ENCODE measurements at places on chromosomes 12 and 14. TPM values are rescaled to one million over a fixed set of nuclear protein-coding genes. Genes with fewer than 3 reads are reported as not detected.

EML5 gene
- total RNA-seq = 0.36 TPM

- DNase-seq = no peak
Observed at GRCh38 chr12:6373022-6373787, 2.2 kb downstream of the SCNN1A start.

DNA sequence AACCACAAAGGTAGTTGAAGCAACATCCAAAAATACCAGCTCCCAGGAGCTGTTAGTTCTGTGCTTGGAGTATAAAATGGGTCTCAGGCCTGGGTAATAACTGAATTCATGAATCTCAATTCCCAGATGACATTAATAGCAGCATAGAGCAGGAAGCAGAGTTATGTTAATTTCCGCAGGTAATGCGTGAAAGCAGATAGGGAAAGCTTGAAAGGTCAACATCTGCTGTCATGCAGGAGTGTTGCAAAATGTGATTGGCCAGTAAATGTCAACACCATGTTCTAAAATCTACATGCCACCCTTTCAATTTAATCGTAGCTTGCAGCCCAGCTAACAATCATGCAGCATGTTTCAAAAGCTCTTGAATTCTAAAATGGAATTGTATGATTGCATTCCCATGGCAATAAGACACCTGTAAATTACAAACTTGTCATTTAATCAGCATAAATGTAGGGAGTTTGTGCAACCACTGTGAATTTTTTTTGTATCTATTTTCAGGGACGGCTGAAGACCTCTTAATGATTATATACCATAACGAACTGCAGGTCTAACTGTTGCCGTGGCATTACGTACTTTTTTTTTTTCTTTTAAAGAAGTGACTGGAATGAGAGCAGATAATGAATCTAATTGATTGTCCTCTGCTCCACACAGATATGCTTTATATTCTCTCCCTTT is 635.8 kb upstream of the FOXG1 start:
- DNase-seq = no peak

KRT1 gene
- not detected for total RNA-seq

KITLG gene
- total RNA-seq = 12.2 TPM

- DNase-seq = no peak
Observed at GRCh38 chr14:52310541-52310940, 3.6 kb upstream of the PTGER2 start.

VDR gene
- total RNA-seq = 6.8 TPM
